ENCODE measurements at places on chromosomes 6 and 20.

DNA sequence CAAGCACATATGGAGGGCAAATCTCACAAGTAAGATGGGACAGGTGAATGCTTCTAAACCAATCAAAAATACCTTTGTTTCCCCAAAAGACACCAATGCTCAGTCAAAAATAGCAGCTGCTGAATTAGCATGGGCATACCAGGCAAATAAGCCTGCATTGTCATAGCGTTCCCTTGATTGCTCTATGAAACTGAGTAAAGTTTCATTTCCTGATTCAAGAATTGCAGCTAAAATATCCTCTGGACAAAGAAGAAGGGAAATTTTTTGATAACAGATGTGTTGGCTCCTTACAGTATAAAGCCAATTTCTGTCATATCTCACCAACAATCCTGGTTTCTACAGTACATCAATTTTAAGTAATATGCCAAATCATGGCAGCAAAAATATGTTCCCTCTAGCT lies 3.3 kb upstream of the TMEM14A start:
- no peak for DNase-seq

DNA sequence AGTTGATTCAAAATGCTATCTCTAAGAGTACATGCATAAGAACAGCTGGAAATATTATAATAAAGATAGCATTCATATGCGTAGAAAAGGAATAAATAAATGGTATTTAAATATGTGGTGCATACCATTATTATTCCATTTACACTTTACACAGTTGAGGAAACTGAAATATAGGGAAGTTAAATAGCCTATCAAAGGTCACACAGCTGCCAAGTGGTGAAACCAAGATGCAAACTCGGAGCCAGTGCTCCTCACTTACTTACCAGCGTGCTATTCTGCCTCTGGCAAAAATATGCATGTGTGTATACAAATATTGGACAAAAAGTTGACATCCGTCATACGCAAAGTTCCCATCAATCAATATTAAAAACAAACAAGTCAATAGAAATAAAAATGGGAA lies 22.3 kb upstream of the ANKEF1 start:
- no peak for DNase-seq

DNA sequence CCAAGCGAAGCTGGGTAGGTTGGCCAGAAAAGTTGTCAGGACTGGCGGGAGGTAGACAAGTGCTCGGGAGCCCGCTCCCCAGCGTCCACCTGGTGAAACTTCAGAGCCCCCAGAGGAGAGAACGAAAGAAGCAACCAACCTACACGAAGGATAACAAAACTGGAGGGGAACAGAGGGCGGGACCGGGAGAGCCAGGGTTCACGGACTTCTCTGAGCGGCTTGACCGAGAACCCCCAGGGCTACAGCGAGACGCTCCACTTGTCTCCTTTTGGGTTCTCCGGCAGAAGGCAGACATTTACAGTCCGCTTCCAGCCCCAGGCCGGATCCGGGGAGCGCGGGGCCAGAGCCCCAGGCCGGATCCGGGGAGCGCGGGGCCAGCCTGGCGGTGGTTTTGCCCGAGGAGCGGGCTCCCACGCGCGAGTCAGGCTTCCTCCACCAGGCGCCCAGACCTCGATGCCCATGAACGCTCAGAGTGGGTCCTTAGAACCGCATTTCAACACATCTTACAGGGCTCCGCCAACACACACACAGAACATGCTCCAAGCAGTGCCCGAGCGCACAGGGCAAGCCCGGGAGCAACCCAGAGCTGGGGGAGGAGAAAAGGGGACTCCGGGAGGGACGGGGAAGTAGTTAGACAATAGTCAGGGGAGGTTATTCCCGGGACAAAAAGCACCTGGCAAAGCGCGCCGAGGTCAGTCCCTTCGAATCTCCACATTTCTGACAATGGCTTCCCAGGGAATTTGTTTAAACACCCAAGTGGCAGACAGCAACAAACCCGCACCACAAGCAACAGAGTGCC lies 1.1 kb downstream of the PTPRK start:
- peak; percentile 0 for DNase-seq

DNA sequence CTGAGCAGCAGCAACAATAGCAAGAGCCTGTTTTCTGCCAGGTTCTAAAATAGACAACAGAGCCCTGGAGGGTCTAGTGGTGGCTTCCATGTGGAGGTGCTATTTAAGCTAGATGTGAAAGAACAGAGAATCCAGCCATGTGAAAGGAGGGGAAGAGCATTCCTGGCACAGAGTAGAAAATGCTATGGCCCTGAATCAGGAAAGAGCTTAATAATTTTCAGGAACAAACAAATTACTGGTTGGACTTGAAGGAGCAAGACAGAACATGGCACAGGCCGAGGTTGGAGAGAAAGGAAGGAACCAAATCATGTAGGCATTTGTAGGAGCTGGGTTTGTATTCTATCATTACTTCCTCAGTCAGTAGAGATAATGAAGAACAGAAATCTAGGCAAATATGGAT lies 98.3 kb downstream of the AIG1 start:
- no peak for DNase-seq

- DNase-seq: no peak
These were observed 75.4 kb upstream of the EEF1E1 start for GRCh38 chr6:8177721-8178120.

GRCh38 chr6:10418862-10419748 lies 4.2 kb upstream of the TFAP2A start:
- DNase-seq: no peak

DNA sequence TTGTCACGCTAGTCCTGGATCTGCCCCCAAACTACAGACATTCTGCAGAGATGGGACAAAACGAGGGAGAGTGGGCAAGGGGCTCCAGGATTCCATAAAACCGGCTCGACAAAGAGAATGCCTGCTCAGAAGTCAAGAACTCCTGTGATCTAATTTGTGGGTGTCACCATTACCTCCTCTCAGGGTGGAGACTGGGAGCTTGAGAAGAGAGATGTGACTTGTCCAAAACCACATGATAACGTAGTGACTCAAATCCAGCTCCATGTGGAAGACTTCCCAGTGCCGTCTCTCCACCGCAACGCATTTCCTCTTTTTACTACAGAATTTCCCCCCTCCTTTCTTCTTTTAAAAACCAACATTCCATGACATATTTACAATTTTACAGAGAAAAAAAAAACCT lies 44.3 kb downstream of the TRERF1 start:
- DNase-seq: no peak

- DNase-seq: no peak
These were observed 50.6 kb downstream of the FGD2 start for GRCh38 chr6:37056112-37056403.

- DNase-seq: no peak
These were observed at the start of gene TTBK1 for GRCh38 chr6:43242908-43243663. Gene TTBK1 (plus strand): TSS chr6:43243481. CDS start chr6:43246661, 3,180 bp downstream.

DNA sequence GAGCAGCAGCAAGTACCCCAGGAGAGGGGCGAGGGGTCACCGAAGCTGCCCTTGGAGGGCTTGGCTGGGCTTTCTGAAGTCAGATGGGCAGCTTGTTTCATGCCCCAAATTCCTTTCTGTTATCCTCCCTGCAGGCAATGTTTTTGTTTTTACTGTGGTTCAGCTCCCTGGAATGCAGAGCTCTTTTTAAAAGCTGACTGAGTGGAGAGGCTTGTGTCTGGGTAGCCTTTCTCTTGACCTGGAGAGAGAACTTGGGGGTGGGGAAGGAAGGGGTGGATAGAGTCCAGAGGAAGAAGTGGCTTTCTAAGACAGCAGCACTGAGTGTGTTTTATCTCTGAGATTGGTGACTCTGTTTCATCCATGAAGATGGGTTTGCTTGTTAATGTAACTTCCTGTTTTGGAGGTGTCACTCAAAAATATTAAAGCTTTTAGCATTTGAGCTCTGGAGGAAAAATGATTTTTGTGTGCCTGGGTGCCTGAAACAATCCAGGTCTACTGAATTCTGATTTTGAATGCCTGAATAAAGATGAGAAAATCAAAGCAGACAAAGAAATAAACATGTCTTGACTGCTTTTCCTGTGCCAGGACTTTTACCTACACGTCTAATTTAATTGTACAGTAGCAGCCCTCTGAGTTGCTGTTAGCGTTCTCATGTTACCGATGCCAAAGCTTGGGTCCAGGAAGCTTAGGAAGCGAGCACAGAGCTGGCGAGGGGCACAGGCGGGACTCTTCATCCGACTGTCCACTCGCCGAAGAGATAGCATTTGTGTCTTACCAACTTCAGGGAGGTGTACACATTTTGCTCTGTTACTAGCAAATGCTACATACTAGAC lies 78.2 kb upstream of the EEF1E1 start:
- no peak for DNase-seq

GRCh38 chr6:101294676-101295075 lies 98.8 kb upstream of the GRIK2 start:
- DNase-seq: no peak

GRCh38 chr6:3330199-3330598 lies 71.5 kb downstream of the PSMG4 start:
- no peak for DNase-seq

- no peak for DNase-seq
These were observed 413.5 kb downstream of the BCKDHB start for GRCh38 chr6:80519811-80520594.

- no peak for DNase-seq
These were observed 98.4 kb downstream of the ALDH8A1 start for GRCh38 chr6:134851548-134851947.

- no peak for DNase-seq
These were observed 107.3 kb downstream of the NOL4L start for GRCh38 chr20:32477594-32478512.

DNA sequence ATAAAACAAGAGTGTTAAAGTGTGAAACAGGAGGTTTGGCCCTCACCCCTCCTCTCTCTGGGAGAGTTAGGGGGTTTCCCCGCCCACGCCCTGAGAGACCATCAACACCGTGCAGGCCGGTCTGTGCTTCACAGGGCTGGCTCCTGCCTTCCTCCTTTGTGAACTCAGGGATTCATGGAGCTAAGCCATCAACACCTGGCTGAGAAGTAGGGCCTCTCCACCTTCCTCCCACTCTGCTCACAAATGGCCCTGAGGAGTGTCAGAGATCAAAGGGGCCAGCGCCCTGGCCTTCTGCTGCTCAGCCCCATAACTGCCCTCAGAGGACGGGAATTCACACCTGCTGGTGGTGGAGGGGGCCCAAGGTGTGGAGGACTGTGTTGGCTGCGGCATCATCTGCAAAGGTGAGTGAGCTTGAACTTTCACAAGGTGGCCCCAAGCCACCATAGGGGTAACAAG lies 88.6 kb downstream of the PSMB1 start:
- DNase-seq: peak; percentile 19

- DNase-seq: no peak
These were observed 273.4 kb downstream of the ZFAND3 start for GRCh38 chr6:38092964-38093363.

DNA sequence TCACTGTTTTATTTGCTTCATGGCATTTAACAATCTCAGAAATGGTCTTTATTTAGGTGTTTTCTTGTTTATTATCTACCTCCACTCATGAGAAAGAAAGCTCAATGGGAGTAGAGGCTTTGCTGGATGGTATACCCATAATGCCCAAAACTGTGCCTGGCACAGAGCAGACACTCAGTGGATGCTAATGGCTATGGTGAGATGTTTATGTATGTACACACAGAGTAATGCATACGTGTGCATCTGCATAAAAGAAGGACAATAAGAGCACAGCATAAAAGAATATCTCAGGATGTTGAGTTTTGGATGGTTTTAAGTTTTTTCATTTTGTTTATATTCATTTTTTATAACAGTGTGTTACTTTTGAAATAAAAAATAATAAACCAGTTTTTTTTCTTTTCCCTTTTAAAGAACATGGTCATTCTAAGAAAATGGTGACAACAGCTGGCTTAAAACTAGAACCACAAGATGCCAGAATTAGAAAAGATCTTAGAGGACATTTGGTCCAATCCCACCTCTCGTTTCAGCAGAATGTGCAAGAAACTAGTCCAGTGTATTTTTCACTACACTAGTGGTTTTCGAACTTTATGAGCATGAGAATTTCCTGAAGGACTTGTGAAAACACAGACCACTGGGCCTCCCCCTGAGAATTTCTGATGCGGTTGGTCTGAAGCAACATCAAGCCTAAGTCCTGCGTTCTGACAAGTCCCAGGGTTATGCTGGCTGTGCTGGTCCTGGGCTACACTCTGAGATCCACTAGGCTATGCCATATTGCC lies 131.9 kb downstream of the FYN start:
- DNase-seq: no peak

DNA sequence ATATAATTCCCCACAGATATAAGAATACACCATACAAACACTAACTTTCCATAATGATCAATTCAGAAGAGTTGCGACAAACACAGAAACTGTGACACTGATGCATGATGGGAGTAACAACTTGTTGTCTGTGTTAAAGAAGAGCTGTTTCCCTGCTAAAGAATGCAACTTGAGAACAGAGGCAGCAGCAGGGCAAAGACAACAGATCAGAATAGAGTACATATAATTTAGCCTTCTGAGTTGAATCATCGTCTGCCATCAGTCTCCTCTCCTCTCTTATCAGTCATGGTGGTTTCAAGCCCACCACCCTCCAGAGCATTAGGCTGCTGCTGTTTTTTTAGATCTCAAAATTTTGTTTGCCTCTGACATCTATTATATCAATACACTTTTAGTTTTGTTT lies 280.4 kb downstream of the UBE3D start:
- DNase-seq: no peak

GRCh38 chr6:142746524-142746923 lies 198.5 kb downstream of the HIVEP2 start:
- DNase-seq: peak; percentile 16

- no peak for DNase-seq
These were observed 77.6 kb upstream of the NEDD9 start for GRCh38 chr6:11309947-11310665.

DNA sequence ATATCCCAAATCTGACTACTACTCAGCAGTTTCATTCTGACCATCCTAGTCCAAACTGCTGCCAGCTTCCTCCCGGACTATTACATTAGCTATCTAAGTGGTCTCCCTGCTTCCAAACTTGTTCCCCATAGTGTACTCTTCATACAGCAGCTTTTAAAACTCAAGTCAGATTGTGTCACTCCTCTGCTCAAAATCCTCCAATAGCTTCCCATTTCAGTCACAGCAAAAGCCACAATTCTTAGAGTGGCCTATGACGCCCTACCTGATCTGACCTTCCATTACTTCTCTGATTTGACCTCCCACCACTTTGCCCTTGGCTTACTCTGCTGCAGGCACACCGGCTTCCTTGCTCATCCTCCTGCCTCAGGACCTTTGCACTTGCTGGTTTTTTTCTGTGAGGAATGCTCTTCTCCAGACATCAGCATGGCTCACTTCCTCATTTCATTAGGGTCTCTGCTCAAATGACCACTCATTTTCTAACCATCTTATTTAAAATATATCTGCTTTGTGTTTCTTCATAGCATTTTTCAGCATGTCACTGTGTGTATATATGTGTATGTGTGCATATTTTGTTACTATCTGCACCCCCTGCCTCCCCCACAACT lies 111.1 kb upstream of the DTNBP1 start:
- no peak for DNase-seq

Measured in activated CD8-positive, alpha-beta memory T cell treated with anti-CD3 and anti-CD28 coated beads for 4 hours (primary cell).